ENCODE measurements at places on chromosomes 5 and 9.

DNA sequence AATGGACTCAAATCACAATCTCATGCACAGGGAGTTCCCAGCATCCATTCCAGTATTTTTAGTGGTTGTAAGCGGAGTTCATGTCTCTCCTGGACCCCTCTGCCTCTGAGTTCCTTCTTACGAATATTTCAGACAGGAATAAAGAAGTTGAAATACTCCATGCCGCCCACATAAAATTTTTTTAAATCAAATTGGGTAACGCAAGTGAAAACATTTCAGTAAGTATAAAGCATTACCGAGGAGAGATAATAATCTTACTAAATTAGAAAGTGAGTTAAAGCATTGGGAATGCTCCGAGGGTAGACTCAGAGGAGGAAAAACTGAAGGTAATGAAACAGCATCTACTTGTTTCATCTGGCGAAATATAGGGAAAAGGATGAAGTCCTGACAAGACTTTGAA lies 317.6 kb downstream of the ARRDC3 start:
- DNase-seq: no peak
- no peaks in the 10 kb centered on the region for H3K27me3 ChIP-seq
- H3K4me1 ChIP-seq: no peaks in the 10 kb centered on the region

GRCh38 chr5:181070523-181070922 lies 30.5 kb downstream of the BTNL9 start:
- DNase-seq: no peak
- H3K27ac ChIP-seq: no peak overlapping the region
- no peaks in the 10 kb centered on the region for H3K36me3 ChIP-seq
- peaks cover 15% of the 10 kb centered on the region for H3K27me3 ChIP-seq
- H3K4me3 ChIP-seq: no peak overlapping the region
- H3K4me1 ChIP-seq: no peaks in the 10 kb centered on the region

GRCh38 chr9:19665146-19665863 lies 123.5 kb downstream of the SLC24A2 start:
- H3K4me1 ChIP-seq: no peaks in the 10 kb centered on the region
- DNase-seq: no peak
- no peak overlapping the region for H3K4me3 ChIP-seq
- H3K27me3 ChIP-seq: no peaks in the 10 kb centered on the region
- H3K27ac ChIP-seq: no peak overlapping the region

- no peaks in the 10 kb centered on the region for H3K36me3 ChIP-seq
- no peak overlapping the region for H3K4me3 ChIP-seq
- H3K27me3 ChIP-seq: peaks cover 2% of the 10 kb centered on the region
- H3K27ac ChIP-seq: no peak overlapping the region
- no peak for DNase-seq
Measured at GRCh38 chr5:172437445-172438318, 16.6 kb downstream of the SH3PXD2B start.
